ENCODE measurements at places on chromosomes 7 and 10. TPM values are rescaled to one million over a fixed set of nuclear protein-coding genes. Genes with fewer than 3 reads are reported as not detected.
A peak's percentile ranks its signal among the peaks of the same experiment; 100 is the strongest.

C10orf62 gene
- not detected for total RNA-seq

- DNase-seq: no peak
These were observed 100.6 kb downstream of the DLG5 start for GRCh38 chr10:77825965-77826364.

WNT8B gene
- not detected for total RNA-seq

DNA sequence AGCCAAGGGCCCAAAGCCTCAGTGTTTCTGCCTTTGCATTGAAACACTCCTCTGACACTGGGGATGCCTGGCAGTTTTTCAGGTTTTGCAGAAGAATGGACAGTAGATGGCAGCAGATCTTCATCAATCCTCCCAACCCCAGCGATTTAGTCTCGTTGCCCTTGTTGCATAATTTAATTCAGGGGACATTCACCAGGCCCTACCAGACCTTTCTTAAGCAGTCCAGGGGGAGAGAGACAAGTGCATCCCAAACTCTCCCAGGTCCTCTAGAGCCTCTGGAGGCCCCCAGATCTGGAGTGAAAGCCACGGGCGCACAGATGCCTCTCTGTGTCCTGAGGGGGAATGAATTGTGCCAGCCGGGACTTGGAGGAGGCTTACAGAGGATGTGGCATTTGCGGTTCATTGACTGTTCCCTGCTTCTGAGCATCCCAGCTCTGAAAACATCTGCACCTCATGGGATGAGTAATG is 29.6 kb downstream of the MINDY4 start:
- no peak for DNase-seq

DNA sequence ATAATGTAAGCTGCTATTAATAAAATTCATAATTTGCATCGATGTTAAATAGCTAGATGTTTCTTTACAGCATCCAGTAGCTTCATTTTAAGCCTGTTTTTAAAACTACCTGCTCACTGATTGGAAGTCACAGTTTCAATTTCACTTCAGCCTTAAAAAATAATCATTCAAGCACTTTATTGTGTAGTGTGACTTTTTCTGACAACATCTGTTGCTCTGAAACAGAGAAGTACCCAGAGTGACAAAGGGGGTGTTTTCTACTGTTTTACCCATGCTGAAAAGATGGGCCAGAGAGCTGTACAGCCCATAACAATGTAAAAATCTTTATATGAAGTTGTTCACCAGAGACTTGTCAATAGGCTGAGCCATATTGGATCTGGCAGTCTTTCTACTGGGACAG is 437.2 kb downstream of the MDFIC start:
- no peak for DNase-seq

DNA sequence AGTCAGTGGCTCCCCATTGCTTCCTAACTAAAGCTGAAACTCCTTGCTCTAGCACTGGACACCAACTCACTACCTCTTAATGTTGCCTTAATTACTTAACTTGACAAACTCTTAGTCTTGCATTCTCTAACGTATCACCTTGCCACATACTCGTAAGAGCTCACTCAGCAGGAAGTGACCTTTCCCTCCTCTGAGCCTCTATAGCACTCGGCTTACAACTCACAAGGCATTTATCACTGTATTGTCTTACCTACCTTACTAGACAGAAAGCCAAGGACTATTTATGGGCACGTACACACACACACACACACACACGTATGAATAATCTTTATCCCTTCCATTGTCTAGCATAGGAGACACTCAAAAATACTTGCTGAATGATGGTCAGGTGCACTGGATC is 21.2 kb downstream of the CEP41 start:
- DNase-seq: no peak

AP1S1 gene
- 30.7 TPM for total RNA-seq

DNA sequence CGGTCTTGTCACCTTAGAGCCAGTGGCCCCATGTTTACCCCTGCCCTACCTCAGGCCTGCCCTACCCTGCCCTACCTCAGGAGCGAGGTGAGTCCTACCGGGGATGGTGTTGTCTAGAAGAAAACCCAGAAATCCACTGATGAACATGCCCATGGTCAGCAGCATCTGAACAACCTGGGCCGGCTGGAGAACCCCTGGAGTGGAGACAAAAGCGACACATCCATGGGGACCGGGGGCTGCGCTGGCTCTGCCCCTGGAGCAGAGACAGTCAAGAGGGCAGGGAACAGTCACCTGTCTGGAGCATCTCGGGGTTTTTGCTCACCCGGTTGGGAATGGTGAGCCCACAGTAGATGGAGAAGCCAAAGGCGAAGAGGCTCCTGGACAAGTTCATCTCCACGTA is 36.3 kb downstream of the STRA8 start:
- DNase-seq: no peak

OPN4 gene
- not detected for total RNA-seq

HOXA10 gene
- 1.9 TPM for total RNA-seq

DNA sequence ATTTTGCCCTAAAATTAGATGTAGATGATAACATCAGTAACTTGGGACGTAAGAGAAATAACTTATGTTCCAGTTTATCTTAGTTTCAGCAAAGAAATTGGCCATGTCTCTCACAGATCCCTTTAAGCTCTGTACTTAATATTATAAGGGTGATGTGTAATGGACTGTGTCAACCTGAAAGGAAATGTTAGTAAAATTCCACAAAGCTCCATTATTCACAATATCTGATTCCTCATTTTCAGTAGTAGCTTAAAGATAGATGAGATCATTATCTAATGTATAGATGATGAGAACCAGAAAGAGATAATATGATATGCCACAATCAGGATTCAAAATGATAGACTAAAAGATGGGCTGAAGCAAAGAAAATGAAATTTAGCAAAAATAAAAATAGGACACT is 316.8 kb upstream of the CHRM2 start:
- DNase-seq: no peak

GRCh38 chr7:96212474-96212873 is 109.4 kb downstream of the SLC25A13 start:
- DNase-seq: no peak

OPALIN gene
- total RNA-seq: not detected

- no peak for DNase-seq
These were observed 96.0 kb downstream of the UPF2 start for GRCh38 chr10:11946652-11947051.

CARD11 gene
- total RNA-seq: 0.84 TPM

DNA sequence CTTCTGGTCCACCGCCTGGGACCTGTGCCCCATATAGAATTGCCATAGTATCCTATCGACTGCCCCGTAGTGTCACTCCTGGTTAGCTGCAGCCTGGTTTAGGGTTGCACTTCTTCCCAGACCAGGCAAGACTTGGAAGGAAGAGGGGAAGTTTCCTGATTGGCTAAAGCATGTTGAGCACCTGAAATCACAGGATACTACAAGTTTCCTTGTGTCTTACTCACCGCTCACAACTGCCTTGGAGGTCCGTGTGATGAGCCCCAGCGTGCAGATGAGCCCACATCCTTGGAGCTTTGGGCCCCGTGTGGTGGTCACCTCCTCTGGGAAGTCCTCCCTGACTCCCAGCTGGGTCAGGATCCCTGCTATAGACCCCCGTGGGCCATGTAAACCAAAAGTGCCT is 73.9 kb upstream of the GTF2I start:
- no peak for DNase-seq

TAS2R41 gene
- total RNA-seq: not detected

MLXIPL gene
- 56.2 TPM for total RNA-seq

CREM gene
- total RNA-seq: 105 TPM

GRCh38 chr7:42972699-42973500 is 40.7 kb downstream of the MRPL32 start:
- DNase-seq: peak; percentile 27

DNA sequence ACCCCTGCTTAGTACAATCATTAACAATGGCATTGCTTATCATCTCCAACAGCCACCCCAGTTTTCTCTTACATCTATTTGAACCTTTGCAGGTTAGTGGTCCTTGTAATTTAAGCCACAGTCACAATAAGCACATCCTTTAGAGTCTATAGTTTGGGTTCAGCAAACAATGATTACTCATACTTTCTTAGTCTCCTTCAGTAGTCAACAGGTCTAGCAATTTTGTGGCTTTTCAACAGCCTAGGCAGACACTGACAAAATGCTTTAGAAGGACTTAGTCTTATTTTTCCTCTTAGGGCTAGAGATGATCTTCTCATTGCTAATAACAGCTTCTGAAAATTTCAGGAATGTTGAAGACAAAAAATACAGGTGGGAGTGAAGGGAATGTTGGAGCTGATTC is 32.3 kb upstream of the FAM204A start:
- no peak for DNase-seq

GRCh38 chr10:102776779-102777456 is 33.2 kb downstream of the WBP1L start:
- no peak for DNase-seq

TMEM176A gene
- total RNA-seq: 49.5 TPM

GRCh38 chr10:127971963-127972615 is 65.2 kb downstream of the PTPRE start:
- no peak for DNase-seq

POU6F2 gene
- total RNA-seq: not detected

All from omental fat pad (tissue), 4 donors.